Stimulated activated CD4-positive, alpha-beta T cell treated with anti-CD3 and anti-CD28 coated beads, Interleukin-1b, Interleukin-23, amount 100 ng/mL, for 1 hour (primary cell): ENCODE measurements at places on chromosomes 12 and 14.

GRCh38 chr14:65345266-65345665 is 67.3 kb upstream of the FUT8 start:
- no peak for DNase-seq

- no peak for DNase-seq
Measured at GRCh38 chr12:38736821-38737220, 168.6 kb downstream of the CPNE8 start.

GRCh38 chr14:87305345-87305744 is 687.6 kb downstream of the GALC start:
- no peak for DNase-seq

DNA sequence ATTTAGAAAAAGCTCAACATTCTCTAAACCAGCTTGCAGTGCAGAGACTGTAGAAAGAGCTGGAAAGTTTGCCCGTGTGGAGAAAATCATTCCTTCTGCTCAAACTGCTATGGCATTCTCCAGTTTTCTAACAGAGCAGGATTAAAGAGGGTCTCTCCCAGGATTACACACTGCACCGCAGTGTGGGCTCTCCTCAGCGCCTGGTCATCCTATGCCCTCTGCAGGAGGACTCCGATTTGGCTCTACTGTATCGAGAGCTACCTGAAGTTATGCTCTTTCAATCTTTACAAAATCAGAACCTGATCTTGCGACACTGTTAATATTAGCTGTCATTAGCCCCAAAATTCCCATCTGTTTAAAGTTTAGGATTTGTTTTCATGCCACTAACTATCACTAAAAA is 33.0 kb downstream of the BHLHE41 start:
- DNase-seq, result no peak

GRCh38 chr12:50828886-50829285 is 13.8 kb upstream of the TMPRSS12 start:
- DNase-seq, result no peak
